Right forelimb (tissue), 1 donor: ENCODE measurements at places on chromosomes 12 and 14.

GRCh38 chr14:46368275-46368674 lies 283.3 kb downstream of the RPL10L start:
- DNase-seq: no peak

GRCh38 chr12:49331380-49332222 lies 5.4 kb downstream of the C1QL4 start:
- peak; percentile 86 for DNase-seq

- no peak for DNase-seq
Measured at GRCh38 chr12:108629824-108630476, 3.7 kb downstream of the SELPLG start.

DNA sequence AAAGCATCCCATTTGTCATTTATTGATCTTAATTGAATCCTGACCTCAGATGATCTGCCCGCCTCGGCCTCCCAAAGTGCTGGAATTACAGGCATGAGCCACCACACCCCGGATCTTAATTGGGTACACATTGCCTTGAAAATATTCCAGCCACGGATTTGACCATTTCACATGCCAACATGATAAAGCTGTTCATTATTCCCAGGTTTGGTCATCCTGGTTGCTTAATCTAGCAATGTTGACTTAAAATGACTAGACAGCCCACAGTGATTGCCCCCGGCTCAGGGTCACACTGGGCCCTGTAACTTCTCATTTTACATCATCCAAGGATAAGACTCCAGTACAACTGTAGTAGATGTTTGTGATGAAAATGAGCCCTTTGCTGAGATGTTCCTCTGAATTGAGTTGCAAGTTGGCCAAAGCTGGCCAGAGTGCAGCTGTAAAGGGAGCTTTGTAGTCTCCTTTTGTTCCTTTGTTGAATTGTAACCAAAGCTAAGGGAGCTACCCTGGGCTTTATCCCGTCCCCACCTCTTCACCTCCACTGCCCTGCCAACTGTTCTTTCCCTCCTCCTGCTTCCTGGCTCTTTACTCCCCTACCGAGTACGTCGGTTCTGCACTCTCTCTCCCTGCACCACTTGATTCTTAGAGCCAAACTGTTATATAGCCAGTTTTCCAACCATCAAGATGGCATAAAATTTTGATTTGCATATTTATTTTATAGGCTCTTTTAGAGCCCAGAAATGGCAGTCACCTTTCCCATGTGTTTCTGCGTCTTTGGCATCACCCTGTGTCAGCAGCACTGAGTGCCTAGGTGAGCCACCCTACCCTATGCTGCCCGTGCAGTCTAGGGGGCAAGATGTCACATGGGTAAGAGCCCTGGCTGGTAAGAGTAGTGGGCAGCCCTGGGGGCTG lies 141.3 kb upstream of the HIF1A start:
- DNase-seq: no peak

DNA sequence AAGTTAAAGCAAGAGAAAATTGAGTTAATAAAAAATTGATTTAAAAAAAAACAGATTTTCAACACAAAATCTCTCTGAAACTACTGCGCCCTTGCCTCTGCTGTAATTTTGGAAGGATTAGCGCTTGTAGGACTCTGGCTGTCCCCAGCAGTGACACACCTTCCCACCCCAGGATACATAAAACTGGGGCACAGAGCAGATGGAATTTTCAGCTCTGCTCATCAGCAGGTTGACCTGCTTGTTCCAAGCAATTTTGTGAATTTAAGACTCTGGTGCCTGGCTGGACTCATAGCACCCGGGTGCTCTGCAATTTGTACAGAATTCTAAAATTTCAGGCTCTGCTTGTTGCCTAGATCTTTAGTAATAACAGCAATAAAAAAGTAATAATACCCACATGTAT lies 257.8 kb upstream of the GARIN6 start:
- no peak for DNase-seq

DNA sequence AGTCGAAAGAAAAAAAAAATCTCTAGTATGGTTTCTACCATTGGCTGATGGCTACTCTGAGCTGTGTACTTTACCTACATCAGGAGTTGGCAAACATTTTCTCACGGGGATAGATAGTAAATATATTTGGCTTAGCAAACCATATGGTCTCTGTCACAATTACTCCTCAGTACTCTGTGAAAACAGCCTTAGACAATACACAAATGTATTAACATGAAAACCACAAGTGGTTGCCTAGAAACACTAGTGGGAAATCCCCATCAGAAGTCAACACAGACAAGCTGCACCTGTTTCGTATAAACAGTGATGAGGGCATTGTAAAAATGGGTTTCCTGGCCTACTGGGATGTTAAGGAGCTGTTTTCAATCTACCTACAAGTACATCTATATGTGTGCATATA lies 84.6 kb upstream of the NAV3 start:
- DNase-seq: no peak
